LoVo (cell line): ENCODE measurements at places on chromosomes 12 and 14.
A peak's percentile ranks its signal among the peaks of the same experiment; 100 is the strongest.

DNA sequence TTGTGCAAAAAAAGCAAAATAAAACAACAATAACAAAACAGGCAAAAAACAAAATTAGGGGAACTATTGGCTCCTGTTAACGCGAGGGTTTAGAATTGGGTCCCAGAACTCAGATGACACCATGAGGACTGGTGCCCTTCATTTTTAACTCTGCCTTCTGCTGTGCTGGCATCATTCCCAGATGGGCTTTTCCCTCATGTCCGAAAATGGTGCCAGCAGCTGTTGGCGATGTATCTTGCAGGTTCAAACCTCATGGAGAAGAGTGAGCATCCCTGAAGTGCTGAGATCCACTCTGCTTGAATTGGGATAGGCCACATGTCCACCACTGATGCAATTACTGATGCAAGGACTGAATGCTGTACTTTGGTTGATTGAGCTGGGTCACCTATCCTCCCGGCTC, 61.1 kb downstream of the MYRFL start:
- DNase-seq: no peak

- DNase-seq: no peak
Measured at GRCh38 chr12:15786772-15787171, 2.4 kb downstream of the EPS8 start.

DNA sequence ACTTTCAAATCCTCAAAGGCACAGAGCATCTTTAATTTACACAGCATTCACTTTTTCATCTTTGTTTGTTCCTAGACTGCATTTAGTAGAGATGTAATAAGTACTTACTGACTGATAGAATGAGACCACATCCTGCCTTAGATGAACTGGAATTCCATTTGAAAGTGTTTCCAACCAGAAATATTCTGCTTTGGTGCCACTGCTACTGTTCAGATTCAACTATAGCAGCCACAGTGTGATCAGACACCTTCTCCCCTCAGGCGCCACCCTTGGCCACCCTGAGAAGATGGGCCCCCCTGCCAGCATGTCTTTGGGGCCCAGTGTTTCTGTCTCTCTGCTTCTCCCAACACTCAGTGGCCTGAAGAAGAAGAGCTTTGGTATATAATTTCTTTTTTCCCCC, 449.1 kb downstream of the RAD51B start:
- DNase-seq: no peak

GRCh38 chr12:2813214-2814185, 1.0 kb downstream of the ITFG2 start:
- peak; percentile 73 for DNase-seq

GRCh38 chr12:58254463-58255100, 313.2 kb downstream of the ATP23 start:
- DNase-seq: no peak

GRCh38 chr14:100531152-100532121, 55.8 kb downstream of the BEGAIN start:
- no peak for DNase-seq

DNA sequence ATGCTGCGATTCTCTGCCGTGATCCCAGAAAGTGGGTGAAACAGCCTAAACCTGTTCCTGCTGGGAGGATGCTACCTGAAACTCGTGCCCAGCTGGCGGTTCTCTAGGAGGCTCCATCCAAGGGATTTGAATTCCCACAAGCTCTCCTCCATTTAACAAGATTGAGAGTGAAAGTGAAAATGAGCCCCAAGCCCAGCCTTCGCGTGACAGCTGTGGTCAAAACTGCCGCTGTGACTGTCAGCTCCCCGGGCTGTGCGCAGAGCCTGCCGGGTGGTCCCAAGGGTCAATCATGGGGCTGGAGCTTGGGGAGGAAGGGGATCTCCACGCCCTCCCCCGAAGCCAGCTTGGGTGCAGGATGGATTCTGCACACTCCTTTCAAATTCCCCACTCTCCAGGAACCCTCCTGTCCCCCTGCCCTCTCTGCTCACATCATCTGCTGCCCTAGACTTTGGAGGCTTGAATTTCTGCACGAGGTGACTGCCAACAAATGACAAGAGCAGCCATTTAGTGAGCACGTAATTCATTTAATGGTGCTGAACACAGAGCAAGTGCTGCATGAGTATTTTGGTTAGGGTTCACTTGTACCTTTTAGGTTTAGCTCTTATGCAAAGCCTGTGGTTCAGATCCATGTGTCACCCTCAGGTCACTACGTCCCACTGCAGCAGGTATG, 5.3 kb downstream of the ASB2 start:
- DNase-seq: no peak

DNA sequence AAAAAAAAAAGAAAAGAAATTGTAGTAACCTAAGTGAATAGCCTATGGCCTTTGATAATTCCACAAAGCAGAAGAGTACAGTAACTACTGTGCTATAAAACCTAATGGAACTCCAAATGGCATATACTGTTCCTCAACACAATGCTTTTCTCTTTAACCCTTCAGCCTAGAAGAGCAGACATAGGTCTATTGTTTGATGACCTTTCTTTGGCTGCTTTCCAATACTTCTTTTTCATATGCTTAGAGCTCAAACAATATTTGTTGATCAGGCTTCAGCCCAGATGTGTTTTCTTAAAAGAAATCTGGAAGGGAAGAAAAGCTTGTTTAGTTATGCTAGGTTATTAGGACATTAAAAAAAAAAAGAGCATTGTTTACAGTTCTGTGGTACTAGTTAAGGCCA, 116.4 kb downstream of the NTN4 start:
- DNase-seq: no peak

DNA sequence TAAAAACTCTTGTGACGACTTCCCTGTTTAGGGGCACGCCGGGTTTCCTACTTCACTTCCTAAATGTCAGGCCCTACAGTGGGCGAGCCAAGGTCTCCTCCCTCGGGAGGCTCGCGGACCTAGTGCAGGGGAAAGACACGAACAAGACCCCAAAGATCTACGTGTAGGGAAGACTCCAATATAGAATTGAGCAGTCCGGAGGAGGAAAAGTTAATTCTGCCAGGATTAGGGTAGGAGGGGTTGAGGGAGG, 564 bp downstream of the ATXN3 start:
- peak; percentile 47 for DNase-seq

DNA sequence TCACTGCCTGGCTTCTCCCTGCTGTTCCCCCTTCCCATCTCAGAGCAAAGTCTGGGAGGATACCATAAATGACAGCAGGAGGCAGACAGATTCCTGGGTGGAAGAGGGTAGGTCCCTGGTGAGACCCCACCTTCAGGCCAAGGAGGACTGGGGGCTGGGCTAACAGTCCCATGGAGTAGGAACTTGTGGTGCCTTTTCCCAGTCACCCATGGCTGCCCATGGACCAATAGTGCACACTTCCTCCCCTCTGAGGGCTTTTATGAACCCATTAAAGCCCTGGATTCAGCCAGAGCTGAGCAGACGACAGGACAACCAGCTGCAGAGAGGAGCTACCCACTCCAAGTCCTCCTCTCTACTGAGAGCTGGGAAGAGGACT, 36.6 kb upstream of the OR5AU1 start:
- DNase-seq: no peak

- DNase-seq: no peak
Measured at GRCh38 chr12:123064366-123064765, 83.9 kb downstream of the ARL6IP4 start.

- no peak for DNase-seq
Measured at GRCh38 chr12:109191621-109192250, 75.3 kb downstream of the ACACB start.

GRCh38 chr14:32399920-32400319, 70.8 kb downstream of the AKAP6 start:
- DNase-seq: no peak

DNA sequence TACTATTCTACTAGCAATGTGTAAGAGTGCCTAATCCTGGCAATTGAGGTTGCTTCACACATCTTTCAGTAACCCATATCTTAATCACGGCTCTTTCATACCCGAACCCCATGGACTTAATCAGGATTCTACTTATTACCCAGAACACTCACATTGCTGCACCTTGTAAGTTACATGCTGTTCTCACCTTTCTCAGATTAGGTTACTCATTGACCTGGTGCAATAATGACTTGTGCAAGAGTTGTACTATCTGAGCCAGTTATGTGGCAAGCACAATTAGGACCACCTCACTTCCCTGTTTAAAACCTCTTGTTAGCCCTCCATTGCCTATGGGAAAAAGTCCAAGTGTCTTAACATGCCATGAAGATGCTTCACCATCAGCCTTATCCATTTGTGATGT, 306.7 kb upstream of the E2F7 start:
- no peak for DNase-seq

- DNase-seq: no peak
Measured at GRCh38 chr12:57869298-57869926, 22.9 kb upstream of the CTDSP2 start.

DNA sequence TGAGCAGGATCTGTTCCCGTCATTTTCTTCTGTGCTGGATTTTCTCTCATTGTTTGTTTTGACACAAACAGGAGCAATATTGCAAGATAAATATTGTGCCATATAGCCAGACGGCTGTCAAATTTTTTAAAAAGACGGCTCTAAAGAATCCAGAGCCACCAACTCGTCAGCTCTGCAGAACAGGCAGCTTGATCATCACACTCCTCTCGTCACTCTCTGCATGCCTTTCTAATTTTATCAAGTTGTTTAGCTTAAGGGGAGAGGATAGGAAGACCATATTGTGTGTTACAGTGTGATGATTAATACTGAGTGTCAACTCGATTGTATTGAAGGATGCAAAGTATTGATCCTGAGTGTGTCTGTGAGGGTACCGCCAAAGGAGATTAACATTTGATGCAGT, 562.8 kb downstream of the GALC start:
- no peak for DNase-seq

- no peak for DNase-seq
Measured at GRCh38 chr12:58489394-58489793, 430.9 kb downstream of the LRIG3 start.

DNA sequence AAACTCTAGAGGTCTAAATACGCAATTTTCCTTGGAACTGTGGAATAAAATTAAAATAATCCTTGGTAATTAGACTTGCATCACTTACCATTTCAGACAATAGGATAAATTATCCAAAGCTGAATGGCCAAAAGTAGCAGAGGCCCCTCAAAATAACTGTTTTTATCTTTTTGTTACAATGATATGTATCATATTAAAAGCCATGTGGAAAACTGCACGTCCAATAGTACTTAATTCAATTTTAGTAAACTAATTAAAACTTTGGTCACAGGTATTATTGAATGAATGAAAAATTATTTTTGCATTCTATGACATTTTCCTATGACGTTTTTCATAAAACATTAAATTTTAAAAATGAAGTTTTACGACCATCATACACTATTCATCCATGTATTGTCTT, 98.5 kb downstream of the CDK17 start:
- no peak for DNase-seq

- no peak for DNase-seq
Measured at GRCh38 chr14:60657456-60658210, 8.4 kb upstream of the SIX1 start.

- no peak for DNase-seq
Measured at GRCh38 chr12:130117233-130117632, 45.0 kb upstream of the FZD10 start.

DNA sequence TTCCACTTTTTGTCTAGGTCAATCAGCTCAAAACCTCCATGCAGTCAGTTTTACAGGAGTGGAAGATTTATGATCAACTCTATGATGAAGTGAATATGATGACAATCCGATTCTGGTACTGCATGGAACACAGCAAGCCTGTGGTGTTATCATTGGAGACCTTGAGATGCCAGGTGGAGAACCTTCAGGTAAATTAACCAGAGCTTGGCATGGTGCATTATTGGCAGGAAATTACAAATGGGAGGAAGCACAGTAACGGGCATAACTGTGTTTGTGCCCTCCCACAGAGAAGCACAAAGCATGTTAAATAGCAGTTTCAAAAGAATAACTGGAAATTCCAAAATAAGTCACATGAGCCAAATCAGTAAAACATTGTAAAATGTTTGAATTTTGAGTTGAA, 135.6 kb downstream of the ESR2 start:
- DNase-seq: no peak
